ENCODE measurements at places on chromosomes 6 and 20.
A peak's percentile ranks its signal among the peaks of the same experiment; 100 is the strongest.

DNA sequence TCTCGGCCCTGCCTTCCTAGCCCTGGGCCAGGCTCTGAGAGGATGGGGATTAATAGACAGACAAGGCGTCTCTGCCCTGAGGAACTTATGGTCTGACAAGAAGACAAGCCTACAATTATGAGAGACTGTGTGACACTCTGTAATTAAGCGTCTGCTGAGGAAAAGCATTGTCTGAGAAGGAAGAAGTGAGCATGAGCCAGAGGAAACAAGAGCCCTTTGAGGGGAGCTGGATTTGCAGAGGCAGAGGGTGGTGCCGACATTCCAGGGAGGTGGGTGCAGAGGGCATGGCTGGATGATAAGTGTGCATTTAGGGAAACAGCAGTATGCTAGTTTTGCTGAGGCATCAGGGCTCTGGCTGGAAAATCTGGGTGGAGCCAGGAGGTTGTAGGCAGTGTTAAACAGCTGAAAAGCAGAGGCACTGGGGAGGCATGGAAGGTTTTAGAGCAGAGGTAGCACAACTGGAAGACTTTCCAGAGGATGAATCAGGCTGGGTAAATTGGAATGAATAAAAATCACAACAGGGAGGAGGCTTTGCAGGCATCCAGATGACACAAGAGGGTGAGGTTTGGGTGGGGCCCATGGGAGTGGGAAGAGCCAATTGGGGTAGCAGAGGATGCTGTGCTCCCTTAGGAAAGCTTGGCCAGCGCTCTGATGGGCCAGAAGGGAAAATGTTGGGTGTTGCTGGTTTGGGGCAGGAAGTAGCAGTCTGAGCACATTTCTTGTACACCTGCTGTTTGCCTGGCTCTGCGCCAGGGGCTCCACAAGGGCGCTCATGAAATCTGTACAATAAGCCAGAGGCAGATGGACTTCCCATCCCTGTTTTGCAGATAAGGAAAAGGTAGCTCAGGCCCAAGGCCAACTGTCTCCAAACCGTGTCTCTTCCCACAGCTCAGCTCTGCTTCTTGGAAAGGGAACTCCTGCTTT lies 74.0 kb upstream of the MYL9 start:
- DNase-seq: peak; percentile 43

DNA sequence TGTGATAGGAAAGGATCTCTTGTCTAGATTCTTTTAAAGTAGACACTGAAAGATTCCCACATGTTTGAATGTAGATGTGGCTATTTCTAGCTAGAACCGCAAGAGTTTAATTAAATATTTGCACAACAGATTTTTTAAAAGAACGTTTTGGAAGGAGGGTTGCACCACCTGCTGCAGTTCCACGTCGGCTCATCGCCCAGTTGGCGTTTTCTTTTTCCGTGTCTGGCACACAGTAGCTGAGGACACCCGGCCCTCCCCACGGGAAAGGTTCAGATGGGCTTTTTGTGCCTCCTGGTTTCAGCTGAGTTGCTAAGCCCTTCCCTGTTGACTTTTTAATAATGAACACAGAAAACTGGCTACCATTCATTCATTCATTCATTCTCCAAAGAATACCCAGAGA lies 41.8 kb upstream of the DOK5 start:
- no peak for DNase-seq

DNA sequence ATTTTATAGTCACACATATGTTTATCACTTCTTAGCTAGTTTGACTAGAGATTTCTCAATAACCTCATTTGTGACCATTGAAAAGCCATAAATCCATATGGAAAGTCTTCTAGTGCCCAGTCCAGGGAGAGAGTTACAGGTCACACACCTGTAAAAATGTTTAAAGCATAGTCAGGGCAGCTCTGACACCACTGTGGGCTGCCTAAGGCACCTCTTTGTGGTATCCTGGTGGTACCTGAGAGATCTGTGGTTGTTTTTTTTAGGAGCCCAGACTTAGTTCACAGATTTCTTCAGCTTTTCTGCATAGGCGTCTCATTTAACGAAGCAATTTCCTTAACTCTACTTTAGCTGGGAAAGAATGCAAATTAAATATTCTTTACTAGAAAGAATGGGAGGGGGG lies 186.6 kb downstream of the CENPW start:
- DNase-seq: no peak

- no peak for DNase-seq
Measured at GRCh38 chr6:44732243-44732642, 344.7 kb downstream of the CDC5L start.

DNA sequence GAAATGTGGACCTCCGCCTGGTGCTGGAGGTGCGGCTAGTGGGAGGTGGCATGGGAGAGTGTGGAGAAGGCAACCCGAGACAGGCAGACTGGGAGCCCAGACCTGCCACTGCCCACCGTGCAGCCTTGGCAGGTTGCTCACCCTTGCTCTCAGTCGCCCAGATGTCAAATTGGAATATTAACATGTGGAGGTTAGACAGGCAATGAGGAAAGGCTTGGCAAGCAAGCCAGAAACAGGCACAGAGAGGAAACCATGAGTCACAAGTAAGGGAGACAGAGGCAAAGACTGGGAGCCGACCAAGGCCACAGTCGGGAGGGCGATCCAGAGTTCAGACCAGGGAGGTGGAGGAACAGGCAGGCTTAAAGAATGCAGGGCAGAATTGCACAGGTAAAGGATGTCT lies 178.2 kb downstream of the FOXC1 start:
- DNase-seq: no peak

DNA sequence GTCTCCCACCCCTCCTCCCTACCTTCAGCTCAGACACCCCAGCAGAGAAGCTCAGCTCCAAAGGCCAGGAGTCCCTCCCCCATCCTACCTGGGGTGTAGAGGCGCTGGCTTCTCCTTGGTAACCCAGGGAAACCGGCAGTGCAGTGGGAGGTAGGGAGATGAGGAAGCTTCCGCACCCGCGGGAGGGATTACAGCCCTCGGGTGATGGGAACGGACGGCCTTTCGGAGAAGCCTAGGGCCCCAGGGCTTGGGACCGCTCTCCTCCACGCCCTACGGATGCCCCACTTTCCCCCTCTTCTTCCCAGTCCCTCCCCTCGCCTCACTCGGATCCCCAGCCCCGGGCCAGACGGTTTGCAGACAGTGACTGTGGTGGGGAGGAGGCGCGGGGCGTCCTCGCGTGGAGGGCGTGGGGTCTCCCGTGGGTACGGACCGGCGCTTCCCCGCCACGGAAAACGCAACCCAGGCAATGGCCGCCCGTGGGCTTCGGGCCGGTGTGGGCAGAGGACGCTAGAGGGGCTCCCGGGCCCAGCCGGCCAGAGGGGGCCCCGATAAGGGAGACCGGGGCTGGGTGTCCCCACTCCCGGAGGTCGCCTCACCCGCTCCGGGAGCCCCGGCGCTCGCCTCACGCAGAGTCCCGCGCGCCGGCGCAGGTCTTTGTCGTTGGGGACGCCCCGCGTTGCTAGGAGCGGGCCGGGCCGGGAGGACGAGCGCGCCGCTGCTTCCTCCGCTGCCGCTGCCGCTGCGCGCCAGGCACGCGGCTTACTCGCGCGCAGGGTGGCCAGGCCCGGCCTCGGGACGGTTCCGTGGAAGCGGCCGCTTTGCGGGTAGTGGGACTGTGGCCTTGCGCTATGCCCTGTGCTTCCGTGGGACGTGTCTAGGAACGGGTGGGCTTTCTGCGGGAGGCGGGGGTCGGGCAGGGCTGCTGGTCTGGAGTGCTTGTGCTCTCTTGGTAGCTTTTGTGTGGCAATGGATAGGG lies 15.8 kb downstream of the AARS2 start:
- peak; percentile 27 for DNase-seq

- DNase-seq: no peak
Measured at GRCh38 chr6:157941101-157941863, 40.4 kb upstream of the SYNJ2 start.

- DNase-seq: no peak
Measured at GRCh38 chr6:139406577-139407343, 32.3 kb upstream of the CITED2 start.

- DNase-seq: no peak
Measured at GRCh38 chr6:33207552-33208090, 679 bp upstream of the RING1 start.

DNA sequence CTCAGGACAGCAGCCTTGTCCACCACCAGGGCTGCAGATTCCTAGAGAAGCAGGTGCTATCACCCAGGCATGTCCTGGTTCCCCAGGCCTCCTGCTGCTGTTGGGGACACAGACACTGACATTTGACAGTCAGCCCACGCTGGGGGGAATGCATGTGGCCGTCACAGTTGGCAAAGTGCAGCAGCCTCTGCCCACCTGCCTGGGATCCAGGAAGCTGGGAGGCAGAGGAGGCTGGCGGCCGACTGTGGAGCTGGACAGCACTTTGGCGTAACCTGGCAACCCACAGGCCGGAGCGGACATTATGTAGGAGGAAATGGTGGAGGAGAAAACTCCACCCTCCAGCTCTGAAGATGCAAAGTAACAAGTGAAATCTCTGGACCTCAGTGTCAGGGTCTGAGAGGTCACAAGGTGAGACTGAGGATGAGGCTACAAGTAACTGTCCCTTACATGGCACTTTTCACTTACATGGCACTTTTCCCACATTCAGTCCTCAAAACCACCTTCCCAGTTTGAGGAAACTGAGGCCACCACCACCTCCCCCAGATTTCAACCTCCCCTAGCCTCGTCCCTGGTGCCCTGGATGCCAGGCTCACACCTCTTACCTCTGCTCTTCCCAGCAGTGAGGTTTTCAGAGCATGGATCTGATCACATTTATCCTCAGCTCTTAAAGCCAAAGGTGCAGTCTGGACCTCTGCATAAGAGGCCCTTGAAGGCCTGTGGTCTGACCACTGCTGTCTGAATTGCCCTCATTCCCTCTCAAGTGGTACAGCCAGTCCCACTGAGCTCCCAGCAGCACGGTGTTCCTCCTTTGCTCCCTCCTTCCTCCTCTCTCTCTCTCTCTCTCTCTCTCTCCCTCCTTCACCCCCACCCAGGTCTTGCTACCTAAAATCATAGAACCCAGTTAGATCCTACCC lies 8.7 kb downstream of the MAP1LC3A start:
- DNase-seq: no peak

DNA sequence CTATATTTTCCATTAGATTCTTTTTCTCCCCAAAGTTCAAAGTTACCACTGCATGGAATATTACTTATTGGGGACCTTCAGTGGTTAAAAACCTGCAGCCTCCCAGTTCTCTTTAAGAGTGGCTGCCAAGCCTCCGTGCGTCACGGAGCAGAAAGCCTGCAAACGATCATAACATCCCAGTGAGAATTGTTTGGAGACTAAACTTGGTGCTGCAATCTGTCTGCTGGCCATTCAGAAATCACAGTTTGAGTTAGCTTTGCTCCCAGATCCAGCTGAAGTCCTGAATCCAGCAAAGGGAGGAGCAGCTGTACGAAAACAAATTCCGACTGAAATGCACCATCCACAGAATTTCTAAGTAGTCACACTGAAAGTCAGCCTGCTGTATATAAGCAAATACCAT lies 213.5 kb upstream of the PDE10A start:
- DNase-seq: no peak

- no peak for DNase-seq
Measured at GRCh38 chr20:50538276-50538675, 28.1 kb downstream of the PTPN1 start.

- DNase-seq: no peak
Measured at GRCh38 chr6:53925891-53926290, 131.1 kb downstream of the LRRC1 start.

DNA sequence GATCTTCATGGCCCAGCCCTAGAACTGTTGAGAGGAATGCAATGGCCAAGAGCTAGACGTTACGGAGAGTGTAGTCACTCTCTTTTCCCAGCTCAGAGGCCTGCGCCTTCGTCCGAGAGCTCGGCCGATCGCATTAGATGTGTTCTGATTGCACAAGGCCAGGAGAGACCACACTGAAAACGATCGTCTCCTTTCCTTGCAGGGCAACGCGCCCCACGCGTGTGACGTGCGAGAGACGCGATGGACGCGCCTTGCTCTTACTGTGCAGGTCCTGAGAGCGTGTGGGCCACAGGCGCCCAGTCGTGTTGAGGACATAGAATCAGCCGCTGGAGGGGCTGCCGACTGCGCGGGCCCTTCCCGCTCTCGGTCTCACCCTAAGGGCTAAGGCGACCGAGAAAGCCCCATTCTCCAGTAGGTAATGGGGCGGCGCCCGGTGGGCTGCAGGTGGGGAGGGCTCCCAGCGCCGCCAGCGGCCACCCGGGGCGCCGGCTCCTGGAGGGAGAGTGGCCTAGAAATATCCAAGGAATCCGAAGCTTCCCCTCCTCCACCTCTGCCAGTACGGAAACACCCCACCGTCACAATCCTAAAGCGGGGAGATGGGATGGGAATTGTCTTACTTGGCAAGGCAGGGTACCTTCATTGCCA lies 26.9 kb downstream of the TFAP2B start:
- no peak for DNase-seq

- DNase-seq: no peak
Measured at GRCh38 chr20:60256811-60257210, 298.6 kb downstream of the CDH26 start.

- DNase-seq: no peak
Measured at GRCh38 chr6:170523256-170524171, 29.6 kb downstream of the PSMB1 start.

GRCh38 chr6:14002176-14002947 lies 77.6 kb downstream of the RNF182 start:
- no peak for DNase-seq

- DNase-seq: no peak
Measured at GRCh38 chr6:41498968-41499599, 47.1 kb upstream of the FOXP4 start.

DNA sequence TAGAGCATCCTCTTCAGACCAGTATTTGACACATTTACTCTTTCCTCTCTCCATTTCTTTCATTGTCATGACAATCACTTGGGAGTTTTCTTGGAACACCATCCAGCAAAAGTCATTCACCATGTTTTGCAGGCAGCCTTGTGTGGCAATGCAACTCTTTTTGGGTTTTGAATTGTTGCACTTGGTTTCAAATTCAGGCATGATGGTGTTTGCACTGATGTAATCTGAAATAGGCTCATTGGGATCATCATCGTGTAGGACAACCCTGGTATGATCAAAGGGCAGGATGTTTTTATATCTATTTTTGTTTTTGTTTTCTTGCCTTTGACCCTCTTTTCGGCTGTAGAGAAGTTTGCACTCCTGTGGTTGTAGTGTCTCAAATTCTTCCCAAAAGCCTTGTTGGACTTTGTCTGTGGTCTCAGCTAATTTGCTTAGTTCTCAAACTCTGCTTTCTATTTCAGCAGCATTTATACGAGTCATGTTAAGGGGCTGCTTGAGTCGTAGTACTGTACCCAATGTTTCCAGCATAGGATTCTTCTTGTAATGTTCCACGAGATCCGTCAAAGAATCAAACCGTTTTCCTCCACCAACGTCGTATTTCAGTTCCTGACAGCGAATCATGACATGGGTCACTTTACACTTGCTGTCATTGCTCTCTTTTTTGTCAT lies 160.8 kb upstream of the TNFAIP3 start:
- DNase-seq: no peak

GRCh38 chr6:159169557-159170332 lies 545 bp downstream of the FNDC1 start:
- DNase-seq: no peak

DNA sequence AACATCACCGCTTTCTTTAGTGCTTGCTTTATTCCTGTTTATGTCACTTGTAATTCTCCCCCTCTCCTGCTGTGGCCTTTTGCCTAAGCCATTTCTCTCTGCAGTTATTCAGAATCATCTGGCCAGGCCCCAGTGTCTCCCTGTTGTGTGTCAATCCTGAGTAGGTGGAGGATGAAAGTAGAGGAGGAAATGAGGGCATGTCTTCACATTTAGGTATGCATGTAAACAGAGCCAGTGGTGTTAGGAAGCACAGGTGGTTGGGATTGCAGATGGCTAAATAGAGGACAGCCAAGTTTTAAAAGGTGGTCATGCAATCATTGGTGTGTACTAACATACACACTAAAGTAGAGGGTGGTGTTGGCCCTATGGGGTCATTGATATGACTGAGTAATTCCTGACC lies 5.2 kb downstream of the PRSS35 start:
- no peak for DNase-seq
